ENCODE measurements at places on chromosomes 3 and 15.

DNA sequence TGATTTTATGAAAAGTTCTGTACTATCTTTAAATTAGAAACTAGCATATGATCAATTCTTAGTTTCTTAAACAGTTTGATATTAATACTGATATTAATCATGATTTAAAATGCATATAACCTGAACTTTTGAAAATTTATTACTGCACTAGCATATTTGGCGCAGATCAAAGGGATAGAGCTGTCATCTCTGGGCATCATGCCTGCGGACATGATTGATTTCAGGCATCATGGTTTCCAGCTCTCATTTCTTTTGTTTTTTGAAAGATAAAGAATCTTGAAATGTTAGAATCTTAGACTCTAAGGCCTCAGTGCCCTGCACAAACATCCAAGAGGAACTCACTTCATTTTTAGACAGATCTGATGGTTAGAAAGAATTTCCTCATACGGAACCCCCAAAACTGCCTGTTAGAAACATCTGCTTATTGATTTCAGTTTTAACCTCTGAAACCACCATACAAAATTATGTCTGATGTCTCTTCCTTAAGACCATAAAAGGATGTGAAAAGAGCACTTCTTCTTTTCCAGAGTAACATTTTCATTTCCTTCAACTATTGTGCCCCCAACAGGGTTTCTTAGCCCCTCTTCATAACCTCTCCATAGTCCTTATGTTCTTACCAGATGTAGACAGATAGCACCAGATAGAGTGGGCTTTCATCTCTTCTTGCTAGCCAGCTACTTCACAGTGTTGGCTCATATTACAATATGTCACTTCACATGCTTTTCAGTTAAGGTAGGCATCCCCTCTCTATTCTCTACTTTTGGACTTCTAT, 110.8 kb downstream of the BBX start:
- no peak for DNase-seq

GRCh38 chr3:107965136-107965655, 125.6 kb downstream of the CD47 start:
- no peak for DNase-seq

- no peak for DNase-seq
Measured at GRCh38 chr3:149077628-149078027, 8.7 kb downstream of the HLTF start.

DNA sequence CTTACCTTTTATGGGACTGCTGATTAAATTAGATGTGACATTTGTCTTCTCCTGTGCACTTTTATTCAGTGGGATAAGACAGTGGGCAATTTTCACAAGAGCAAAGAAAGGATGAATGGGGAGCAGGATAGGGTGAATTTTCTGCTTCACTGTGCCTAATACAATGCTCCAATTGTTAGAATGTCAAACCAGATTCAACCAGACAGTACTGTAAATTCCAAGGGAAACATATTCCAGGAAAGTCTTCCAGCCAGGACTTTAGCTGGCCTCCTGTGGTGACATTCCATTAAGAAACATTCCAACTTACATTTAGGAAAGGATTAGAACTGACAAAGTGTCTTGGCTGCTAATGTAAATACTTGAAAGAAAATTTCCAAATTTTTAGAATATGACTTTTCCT, 100.1 kb upstream of the PROK2 start:
- DNase-seq: no peak

DNA sequence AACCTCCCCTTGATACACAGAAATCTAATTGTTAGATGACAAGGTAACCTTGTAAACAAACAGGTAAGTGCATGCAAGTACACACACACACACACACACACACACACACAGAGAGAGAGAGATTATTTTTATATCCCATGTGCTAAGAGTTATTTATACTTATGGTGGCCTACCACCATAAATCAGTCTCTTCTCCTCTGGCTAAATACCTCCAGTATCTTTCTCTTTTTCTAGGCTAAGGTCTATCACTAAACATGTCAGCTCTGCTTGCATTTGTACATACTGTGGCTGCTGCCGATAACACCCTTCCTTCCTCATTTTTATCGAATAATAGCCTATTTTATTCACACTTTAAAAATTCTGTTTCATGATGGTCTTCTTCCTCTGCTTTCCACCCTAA, 172.4 kb downstream of the CNTN3 start:
- DNase-seq: no peak

- DNase-seq: no peak
Measured at GRCh38 chr3:44981751-44982150, 5.7 kb downstream of the EXOSC7 start.

GRCh38 chr3:192181151-192181550, 546.2 kb downstream of the FGF12 start:
- DNase-seq: no peak

- no peak for DNase-seq
Measured at GRCh38 chr3:65406470-65406869, 632.2 kb downstream of the MAGI1 start.

GRCh38 chr3:30162579-30162978, 443.8 kb upstream of the TGFBR2 start:
- no peak for DNase-seq

- DNase-seq: no peak
Measured at GRCh38 chr3:10352146-10352911, 31.4 kb upstream of the SEC13 start.

DNA sequence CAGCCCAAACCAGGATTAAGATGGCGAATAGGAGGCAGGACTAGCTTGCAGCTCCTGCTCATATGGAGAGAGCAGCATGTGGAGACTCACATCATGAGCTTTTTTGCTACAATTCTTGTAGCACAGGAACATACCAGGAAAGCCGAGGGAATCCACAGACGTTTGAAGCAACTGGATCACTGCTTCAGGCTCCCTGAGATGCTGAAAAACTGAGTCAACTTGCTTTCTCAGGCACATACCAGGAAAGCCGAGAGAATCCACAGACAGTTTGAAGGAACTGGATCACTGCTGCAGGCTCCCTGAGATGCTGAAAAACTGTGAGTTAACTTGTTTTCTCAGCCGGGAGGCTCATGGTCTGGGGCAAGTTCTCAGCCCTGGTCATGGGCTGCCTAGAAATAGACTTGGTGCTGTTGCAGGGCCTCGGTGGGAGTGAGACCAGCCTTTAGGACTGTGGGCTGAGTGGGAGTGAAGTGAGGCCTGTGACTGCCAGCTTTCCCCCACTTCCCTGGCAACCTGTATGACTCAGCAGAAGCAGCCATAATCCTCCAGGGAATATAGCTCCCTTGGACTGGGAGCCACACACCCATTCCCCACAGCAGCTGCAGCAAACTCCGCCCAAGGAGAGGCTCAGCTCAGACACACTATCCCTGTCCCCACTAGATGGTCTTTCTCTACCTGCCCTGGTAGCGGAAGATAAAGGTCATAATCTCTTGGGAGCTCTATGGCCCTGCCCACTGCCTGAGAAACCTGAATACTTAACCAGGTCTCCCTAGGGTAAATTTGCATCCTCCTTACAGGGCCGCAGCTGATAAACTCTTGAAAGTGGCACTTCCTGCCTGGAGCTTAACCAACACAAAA, 51.9 kb upstream of the PFN2 start:
- DNase-seq: no peak

DNA sequence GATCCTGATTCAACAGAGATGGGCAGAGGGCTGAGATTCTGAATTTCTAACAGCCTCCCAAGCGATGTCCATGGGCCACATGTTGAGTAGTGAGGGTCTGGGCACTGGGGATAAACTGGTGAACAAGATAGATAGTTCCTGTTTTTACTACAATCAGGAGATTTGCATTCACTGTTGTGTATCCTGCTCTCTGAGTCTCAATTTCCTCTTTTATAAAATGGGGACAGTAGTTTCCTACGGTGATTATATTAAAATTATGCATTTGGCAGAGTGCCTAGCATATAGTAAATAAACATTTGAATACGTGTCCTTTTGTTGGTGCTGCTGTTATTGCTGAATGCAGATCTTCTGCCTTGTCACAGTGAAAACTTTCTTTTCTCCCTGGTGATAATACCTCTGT, 102.5 kb downstream of the MYH15 start:
- DNase-seq: no peak

DNA sequence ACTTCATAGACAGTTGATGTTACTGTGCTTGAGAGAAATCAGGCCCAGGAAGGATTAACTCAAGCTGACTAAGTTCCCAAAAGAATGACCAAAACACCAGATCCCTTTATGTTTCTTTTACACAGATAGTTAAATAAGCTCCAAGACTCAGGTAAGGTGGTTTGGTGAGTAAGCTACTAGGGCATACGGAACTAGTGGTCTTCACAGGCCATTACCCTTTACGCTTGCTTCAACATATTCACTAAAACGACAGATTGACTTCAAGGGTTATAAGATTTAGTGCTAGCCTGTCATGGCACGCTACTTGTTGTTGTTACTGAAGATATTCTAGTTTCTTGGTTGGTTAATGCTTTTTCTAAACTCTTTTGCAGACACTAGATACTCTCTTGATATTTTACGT, 369.3 kb downstream of the LPP start:
- DNase-seq: no peak

DNA sequence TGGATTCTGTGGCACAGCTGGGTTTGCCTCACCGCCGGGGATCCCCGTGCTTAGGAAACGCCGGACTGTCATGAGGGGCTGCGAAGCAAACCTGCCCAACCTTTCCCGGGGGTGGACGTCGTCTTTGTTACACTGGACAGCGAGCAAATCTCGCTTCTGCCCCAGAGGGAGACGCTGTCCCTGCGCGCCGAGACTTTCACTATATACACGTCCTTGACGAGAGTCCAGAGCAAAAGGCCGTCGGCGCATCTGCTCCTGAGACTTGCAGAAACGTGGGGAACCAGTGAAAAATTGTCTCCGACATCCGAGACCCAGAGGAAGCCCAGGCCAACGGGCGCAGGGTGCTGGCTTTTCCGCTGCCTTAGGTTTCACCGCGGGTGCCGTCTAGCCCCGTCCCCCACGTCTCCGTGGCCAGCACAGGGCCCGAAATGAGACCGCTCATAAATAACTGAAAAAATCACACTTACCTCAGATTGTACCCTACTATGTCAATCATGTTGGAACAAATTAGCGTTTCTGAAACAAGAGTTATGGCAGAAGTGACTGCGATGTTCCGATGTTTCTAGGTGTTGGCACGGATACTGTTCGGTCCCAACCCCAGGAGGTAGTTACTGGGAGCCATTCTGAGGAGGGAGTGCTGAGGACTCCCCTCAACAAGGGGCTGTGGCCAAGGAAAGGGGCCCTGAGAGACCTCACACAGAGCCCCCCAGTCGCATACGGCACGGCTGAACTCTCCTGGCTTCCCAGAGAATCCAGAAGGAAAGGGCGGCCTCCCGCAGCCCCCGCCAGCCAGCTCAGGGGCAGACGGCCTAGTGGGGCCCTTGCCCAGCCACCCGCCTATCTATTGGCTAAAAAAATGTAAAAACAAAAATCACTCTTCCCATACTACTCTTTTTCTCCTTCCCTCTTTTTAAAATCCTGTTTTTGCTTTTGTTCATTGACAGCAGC, 14.4 kb upstream of the MUC4 start:
- DNase-seq: no peak

GRCh38 chr3:36227980-36228379, 152.3 kb upstream of the STAC start:
- no peak for DNase-seq

DNA sequence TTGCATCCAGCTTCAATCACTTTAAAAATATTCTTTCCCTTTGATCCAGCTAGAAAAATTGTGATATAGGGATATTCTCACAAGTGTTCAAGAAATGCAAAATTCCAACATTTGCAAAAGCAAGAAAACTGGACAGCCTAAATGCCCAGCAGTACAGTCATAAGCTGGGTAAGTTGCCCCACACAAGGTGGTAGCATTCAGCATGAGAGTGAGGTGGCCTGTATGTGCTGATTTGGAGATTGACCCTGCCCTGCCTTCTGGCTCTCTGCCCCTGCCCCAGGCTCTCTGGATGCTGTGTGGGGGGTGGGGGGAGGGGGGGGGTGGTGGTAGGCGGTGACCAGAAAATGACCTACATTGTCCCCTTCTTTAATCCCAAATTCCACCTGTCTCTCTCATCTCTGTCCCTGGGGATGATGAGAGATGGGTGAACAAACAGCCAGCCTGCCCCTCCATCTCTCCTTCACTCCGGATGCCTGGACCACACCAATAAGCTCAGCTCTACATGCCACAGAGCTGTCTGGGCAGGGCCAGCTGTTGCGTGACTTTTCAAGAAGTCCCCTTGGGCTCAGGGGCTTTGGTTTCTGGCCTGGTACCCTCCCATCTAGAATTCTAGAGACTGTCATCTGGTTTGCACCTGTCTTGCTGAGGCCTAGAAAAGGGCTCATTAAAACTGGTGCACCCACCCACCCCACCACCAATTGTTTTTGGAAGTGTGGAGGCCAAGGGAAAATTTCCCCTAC, 42.2 kb downstream of the SLC28A1 start:
- DNase-seq: no peak

- no peak for DNase-seq
Measured at GRCh38 chr15:34793071-34793470, 2.3 kb downstream of the ACTC1 start.

- peak; percentile 77 for DNase-seq
Measured at GRCh38 chr3:160140756-160141155, 84.5 kb upstream of the C3orf80 start.

GRCh38 chr3:40336101-40336500, 26.6 kb downstream of the EIF1B start:
- DNase-seq: no peak

DNA sequence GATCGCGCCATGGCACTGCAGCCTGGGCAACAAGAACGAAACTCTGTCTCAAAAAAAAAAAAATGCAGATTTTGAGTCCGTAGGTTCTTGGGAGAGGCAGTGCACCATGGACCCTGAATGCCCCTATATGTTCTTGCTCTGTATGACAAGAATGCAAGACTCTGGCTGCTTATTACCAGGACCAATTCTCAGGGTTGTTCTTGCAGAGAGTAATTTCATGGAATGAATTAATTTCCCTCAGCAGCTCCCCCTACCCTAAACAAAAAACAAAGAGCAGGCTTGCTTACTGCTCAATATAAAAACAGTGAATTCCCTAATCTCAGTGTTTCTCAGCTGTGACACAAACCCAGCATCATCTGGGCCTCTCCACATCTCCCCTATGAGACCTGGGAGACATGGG, 20.5 kb upstream of the DYNC1LI1 start:
- no peak for DNase-seq

GRCh38 chr3:5607581-5607980, 420.1 kb downstream of the EDEM1 start:
- no peak for DNase-seq

- no peak for DNase-seq
Measured at GRCh38 chr3:194777729-194778128, 92.0 kb downstream of the FAM43A start.

GRCh38 chr15:33119865-33120264, 74.6 kb downstream of the FMN1 start:
- DNase-seq: no peak

DNA sequence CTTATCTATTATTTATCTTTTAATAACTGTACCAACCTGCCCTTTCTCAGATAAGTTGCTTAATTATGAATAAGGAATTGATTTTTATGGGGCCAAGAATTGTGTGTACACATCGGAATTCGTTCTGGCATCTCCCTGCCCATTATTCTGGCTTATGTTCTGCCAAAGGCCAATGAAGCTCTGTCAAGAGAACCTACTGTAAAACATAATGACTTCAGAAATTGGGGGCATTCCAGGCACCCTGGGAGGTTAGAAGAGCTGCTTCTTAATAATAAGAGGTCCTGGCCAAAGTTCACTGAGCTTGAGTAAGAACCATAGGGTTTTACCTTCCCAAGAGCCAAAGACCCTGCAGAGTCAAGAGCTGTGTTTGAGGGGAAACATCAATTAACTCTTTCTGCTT, 261.7 kb downstream of the SLC9A9 start:
- no peak for DNase-seq

All from activated CD4-positive, alpha-beta T cell treated with anti-CD3 and anti-CD28 coated beads, Interleukin-10, Interleukin-2, amounts not matched to agents 100 ng/mL and 50 ng/mL, durations not matched to agents 16 hours and 8 hours (primary cell).